Stimulated activated CD4-positive, alpha-beta T cell treated with anti-CD3 and anti-CD28 coated beads, Interleukin-1b, Interleukin-23, amount 100 ng/mL, for 48 hours (primary cell): ENCODE measurements at places on chromosomes 4 and X.

DNA sequence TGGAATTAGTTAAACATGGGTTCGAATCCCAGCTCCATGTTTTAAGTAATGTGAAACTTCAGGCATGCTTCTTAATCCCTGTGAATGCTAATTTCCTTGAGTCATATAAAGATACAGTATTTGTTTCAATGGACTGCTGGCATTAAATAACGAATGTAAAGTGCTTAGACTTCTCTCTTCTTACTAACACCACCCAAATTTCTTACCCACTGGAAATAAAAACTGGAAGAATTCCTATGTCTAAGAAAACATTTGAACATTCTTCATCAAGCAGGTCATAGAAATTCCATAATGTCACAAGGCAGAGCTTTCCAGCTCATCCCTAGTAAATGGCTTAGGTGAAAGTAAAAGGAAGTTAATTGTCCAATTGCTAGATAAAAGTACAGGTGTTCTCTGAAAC, 172.5 kb downstream of the ANK2 start:
- DNase-seq = no peak

DNA sequence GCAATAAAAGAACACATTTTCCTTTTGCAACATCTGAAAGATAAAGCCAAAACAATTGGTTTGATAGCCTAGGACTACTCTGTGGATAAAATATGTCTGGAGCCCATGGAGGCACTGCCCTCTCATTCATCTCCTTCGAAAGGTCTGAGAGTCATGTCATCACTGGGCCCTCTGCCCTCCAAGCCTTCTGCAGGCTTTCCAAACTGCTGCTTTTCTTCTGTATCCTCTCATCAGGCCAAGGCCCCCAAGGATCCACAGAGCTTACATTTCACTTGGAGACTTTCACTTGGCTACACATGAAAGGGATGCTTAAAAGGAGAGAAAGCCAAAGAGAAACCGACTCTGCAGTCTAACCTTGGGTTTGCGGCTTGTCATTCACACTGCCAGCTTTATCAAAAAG, 109.9 kb downstream of the SH3RF1 start:
- no peak for DNase-seq

GRCh38 chrX:17005712-17006368, 59.4 kb downstream of the REPS2 start:
- no peak for DNase-seq

GRCh38 chrX:134180601-134181274, 56.2 kb upstream of the CCDC160 start:
- DNase-seq = no peak

- no peak for DNase-seq
Measured at GRCh38 chrX:131226591-131226990, 62.5 kb downstream of the IGSF1 start.

- DNase-seq = no peak
Measured at GRCh38 chrX:69298466-69299140, 133.3 kb upstream of the PJA1 start.

DNA sequence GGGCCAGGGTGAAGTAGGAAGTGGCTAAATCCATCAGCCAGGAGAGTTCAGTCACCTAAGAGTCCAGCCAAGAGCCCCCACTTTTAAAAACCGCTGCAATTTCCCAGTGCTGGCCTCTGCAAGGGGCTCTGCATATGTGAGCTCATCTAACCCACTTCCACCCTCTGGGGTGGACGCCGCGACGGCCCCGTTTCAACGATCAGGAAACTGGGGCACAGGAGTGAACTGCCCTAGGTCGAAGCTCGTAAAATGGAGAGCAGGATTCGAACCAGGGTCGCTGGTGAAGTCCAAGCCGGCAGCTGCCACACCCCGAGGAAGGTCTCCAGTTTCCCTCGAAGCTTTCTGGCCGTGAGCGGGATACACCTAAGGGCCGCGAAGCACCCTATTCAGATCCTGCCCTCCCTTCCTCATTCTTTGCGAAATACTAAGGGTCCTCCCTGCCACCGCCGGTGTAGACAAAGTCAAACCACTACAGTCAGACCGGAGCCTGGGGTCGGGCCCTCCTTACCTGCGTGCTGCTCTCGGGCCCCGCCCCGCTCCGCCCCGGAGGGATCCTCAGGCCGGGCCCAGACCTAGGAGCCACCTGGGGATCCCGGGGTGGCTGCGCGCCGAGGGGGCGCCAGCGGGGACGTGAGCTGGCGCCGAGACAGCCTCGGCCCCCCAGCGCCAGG, 446 bp downstream of the EVC2 start:
- no peak for DNase-seq

- no peak for DNase-seq
Measured at GRCh38 chr4:90118527-90119195, 8.5 kb upstream of the CCSER1 start.

DNA sequence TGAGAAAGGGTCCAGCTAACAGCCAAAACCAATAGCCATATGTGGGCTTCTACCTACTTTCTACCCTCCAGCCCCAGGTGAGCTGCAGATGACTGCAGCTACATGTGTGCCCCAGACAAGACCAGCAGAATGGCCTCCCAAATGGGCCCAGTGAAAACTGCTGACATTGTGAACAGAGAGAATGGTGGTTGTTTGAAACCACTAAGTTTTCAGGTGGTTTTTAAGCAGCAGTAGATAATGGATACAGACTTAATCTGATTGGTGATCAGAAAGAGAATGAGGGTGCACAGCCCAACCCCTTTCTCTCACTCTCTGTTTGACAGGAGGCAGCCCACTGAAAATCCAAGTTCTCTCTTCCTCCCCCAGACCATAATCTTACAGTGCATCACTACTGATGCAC, 42.5 kb upstream of the BBS12 start:
- DNase-seq = peak; percentile 39

DNA sequence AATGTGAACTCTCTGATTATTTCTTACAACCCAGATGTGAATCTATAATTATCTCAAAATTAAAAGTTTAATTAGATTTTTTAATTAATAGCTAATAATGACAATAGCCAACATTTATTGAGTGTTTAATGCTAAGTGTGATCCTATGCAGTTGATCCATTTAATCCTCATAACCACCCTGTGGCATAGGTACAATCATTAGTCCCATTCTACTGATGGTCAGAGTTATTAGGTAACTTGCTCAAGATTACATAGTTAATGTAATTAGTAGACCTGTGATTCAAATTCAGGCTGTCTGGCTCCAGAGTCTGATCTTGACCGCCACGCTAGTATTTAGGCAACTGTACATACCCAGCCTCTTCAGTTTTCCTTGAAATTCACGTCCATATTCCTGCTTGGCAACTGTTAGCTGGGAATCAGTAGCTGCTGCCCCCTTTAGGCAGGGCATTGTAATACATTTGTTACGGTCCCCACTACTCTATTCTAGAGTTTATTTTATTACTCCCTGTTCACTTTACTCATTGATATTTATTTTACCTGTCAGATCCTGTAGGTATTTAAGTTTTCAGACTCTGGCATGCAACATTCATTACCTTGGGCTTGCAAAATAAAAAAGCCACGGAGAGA, 20.6 kb upstream of the TEC start:
- no peak for DNase-seq

DNA sequence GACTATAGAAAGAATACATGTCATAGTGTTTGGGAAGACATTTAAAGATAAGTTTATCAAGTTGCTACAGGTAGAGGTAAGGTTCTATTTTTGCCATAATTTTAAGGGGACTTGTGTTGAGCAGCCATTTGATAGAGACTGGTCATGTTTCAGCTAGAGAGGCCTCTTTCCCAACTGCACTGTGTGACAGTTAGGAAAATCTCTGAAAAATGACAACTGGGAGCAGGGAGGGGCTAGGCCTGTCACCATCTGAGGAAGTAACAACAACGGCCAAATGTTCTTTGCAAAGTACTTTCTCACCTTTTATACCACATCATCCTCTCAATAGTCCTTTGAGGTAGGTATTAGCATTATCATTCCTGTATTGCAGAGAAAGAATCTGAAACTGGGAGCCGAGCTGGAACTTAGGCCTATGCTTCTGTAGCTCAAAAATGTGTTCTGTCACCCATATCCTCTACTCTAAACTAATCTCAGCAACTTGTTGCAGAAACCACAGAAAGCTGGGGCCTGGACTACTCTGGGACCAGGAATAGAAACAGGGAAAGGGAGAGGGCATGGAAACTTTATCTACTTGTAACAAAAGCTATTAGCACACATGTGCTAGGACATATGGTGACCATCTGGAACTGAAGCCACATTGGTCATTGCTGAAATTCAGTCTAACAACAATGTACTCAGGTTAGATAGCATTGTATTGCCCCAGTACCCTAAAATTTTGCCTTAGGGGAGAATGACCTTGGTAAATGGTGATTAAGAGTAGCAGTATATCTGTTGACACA, 198.9 kb downstream of the MID1IP1 start:
- DNase-seq = no peak

GRCh38 chr4:73832651-73833237, 3.7 kb upstream of the CXCL6 start:
- DNase-seq = no peak

GRCh38 chrX:153879741-153880439, 6.1 kb downstream of the L1CAM start:
- DNase-seq = no peak

GRCh38 chrX:107718156-107718621, 57.4 kb downstream of the TSC22D3 start:
- DNase-seq = peak; percentile 60

DNA sequence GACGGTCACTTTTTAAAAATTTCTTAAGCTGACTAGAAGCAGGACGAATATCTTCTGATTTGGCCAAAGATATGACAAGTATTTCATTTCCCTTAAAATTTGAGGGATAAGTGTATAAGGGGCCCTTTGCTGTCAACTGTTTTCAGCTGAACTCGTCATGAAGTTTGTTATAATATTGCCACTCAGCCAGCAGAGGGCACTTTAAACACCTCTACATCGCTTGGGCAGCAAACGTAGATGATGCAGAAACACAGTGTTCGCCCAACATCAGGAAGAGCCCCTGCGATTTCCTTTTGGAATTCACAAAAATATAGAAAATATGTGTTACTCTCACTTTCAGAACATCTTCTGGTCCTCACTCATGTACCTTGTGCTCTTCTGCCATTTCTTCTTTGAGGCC, 435.7 kb upstream of the FMR1 start:
- no peak for DNase-seq

- no peak for DNase-seq
Measured at GRCh38 chr4:185202984-185203485, 765 bp downstream of the CFAP97 start.

- no peak for DNase-seq
Measured at GRCh38 chr4:4594285-4594920, 52.6 kb upstream of the STX18 start.

GRCh38 chr4:34486461-34487363, 1757.6 kb downstream of the ARAP2 start:
- no peak for DNase-seq

- no peak for DNase-seq
Measured at GRCh38 chr4:38650133-38650532, 13.9 kb upstream of the KLF3 start.

DNA sequence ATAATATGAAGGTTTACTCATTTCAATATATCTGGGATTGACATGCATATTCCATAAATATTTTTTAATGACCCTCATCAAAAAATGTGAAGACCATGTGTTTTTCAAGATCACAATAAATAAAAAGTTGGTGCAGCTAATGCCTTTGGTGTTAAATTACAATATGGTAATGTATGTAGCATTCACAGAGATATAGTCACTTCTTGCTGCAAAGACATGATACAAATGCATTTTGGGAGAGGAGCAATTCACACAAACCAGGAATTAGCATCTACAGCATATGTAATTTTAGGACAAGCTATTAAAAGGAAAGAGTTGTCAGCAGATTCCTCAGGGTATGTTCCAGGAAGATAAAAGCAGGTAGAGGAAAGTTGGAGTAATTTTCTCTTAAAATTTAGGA, 734.5 kb upstream of the HTR2C start:
- DNase-seq = no peak

- no peak for DNase-seq
Measured at GRCh38 chrX:155956649-155957048, 40.8 kb upstream of the IL9R start.

DNA sequence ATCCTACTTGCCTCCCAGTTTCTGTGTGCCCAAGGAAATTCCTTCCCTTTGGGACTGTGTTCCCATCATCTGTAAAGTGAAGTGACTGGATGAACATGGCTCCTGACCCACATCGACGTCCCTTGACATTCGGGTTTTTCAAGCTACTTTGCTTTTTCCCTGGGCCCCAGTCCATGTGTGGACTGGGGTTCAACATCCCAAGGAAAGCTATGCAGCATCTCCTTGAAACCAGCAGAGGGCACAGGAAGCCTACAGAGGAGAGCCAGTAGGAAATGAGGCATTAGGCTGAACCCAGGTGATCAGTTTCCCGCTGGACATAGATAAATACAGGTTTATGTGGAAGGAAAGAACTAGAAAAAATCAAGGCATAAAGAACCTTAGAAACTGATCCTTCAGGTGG, 145.1 kb upstream of the ARHGEF9 start:
- no peak for DNase-seq

- no peak for DNase-seq
Measured at GRCh38 chrX:111411983-111412382, at the start of gene DCX. Gene DCX (minus strand): TSS chrX:111412192. CDS start chrX:111410398, 1,794 bp downstream.

DNA sequence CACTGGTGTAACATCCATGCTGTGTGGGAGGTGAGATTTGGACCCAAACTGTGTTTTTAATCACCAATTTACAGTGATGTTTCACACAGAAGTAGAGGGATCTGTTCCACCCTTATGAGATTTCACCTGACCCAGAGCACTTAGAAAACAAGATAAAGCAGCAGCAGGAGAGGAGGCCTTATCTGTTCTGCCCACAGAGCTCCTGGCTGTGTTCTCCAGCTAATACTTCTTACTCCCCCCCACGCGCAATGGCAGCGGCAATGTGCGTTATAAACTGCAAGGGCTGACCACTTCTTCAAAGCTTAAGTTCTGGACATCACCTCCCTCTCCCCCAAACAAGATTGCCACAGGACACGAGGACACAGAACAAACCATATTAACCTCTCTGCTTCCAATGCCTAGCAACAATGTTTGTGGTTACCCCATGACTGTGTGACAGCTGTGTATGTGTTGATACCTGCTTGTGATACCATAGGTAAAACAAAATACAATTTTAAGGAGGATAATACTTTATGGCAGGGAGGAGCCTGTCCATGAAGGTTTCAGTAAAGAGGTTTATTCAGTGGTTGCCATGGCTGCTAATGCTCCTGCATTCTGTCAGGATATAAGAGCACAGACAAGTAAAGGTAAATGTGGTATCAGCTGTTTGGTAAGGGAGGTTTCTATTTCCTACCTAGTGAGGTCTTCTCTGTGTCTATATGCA, 210.0 kb downstream of the SOWAHB start:
- DNase-seq = no peak

- DNase-seq = peak; percentile 3
Measured at GRCh38 chr4:17112292-17112659, 213.8 kb upstream of the LDB2 start.

- DNase-seq = no peak
Measured at GRCh38 chr4:15012017-15012788, 9.9 kb downstream of the CPEB2 start.

DNA sequence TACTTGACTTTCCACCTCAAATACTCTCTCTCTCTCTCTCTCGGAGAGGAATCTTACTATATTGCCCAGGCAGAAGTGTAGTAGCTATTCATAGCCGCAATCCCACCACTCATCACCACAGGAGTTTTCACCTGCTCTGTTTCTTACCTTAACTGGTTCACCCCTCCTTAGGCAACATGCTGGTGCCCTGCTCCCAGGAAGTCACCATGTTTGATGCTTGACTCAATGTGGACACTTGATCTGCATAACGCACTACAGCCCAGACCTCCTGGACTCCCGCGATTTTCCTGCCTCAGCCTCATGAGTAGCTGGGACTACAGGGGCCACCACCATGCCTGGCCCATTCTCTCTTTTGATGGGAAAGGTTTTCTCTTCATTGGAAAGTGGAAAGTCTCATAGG, 271.8 kb downstream of the FBXW7 start:
- no peak for DNase-seq
